HEK293T (cell line): ENCODE measurements at places on chromosomes 2 and 18.
A peak's percentile ranks its signal among the peaks of the same experiment; 100 is the strongest.

- no peak for DNase-seq
These were observed at the start of gene CFAP65 for GRCh38 chr2:219041252-219041651. Gene CFAP65, minus strand, starts transcription at chr2:219041516. Its CDS starts 2,468 bp downstream, at chr2:219039048.

- no peak for DNase-seq
These were observed 179.6 kb downstream of the DSC3 start for GRCh38 chr18:30862900-30863299.

DNA sequence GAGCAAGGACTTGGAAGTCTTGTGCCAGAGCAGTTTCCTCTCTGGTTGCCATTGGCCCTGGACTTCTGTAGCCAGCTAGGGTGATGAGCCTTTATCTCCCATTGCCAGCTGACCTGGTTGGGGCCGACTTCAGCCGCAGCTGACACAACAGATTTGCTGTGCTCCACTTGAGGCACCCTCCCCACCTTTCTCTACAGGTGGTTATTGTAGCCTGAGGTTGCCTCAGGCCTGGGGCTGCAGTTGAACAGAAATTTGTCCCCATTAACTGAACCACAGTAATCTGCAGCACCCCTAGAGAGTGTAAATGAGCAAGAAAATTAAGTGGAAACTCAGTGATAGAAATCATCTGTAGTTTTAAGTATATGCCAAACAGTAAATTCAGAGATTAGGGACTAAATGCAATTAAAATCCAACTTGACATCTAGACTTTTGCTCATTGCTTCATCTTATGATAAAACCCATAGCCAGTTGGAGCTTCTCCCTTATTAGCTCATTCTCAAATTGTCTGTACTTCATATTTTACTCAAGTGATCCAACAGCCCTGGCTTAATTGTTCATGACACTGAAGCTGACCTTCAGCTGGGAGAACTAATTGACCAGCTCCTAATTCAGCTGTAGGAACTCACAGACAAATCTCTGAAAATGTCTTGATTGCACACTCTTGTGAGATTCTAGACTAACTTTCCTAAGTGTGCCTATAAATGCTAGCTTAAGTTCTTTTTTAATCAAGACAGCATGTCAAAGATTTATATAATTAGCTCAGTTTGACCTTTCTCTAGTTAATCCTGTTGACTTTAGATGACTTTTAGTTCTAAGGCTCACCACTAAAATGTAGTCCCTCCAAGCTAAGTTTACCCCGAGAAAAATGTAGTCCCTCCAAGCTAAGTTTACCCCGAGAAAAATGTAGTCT is 48.9 kb downstream of the COPS8 start:
- DNase-seq, result no peak

- DNase-seq, result no peak
These were observed 84.9 kb downstream of the CMPK2 start for GRCh38 chr2:6780765-6781274.

DNA sequence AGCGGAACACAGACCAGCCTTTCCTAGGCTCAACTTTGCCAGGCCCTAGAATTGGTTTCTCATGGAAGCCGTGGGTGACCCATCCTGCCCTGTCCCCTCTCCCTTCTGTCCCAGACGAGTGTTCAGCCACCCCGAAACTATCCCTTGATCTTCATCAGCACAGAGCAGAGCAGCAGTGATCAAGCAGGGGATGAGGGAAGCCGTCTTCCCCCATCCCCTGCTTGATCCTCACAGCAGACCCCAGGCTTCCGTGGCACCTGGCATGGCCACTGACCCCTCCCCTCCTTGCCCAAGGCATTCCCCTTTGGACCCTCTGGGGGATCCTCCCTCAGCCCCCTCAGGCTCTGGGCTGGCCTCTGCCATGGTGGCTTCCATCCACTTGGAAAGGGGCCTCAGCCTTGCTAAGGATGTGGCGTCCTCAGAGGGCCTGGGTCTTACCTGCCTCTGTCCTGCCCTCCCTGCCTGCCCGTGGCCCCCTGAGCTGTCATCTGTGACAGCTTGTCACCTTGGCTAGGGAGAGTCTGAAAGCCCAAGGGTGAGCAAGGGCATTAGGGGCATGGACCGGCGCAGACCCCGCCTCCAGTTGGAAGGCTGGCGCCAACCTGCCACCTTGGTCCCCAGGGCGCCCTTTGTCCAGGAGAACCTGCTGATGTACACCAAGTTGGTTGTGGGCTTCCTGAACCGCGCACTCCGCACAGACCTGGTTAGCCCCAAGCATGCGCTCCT is 10.4 kb upstream of the CCDC74A start:
- DNase-seq, result no peak

DNA sequence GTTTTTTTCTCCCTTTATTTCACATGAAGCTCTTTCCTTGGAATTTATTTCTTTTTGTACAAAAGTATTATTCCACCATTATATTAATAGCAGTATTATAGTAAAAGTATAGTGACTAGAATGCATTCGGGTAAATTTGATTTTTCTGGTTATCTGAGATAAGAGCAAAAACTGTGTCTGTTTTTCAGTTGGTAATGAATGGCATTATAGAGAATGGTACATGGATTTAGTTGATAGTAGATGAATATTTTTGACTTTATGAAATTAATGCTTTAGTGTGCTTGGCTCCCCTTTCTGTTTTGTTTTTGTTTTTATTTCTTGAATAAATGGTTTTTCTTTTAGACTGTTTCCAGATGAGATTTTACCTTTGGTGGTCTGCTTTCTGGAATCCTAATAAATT is 71.8 kb downstream of the MTA3 start:
- DNase-seq, result no peak

GRCh38 chr18:38961880-38962279 is 1396.3 kb upstream of the CELF4 start:
- no peak for DNase-seq

- no peak for DNase-seq
These were observed 303.8 kb upstream of the UBE2E3 start for GRCh38 chr2:180676520-180677025.

GRCh38 chr2:101379091-101379490 is 8.2 kb downstream of the CREG2 start:
- no peak for DNase-seq

DNA sequence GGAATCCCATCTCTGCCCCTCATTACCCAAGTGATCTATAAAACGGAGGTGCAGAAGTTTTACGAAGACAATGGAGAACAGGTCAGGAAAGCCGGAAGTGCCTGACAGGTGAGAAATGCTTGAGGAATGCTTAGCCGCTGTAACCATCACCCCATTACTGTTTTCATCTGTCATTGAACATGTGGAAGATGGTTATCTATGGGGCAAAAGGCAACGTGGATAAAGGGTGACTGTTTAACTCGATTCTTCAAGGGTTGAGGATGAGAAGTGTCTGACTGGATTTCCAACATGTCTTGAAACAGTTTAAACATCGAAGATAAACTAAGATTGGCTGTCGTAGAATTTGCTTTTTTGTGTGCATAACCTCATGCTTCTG is 17.3 kb downstream of the HK2 start:
- DNase-seq, result no peak

DNA sequence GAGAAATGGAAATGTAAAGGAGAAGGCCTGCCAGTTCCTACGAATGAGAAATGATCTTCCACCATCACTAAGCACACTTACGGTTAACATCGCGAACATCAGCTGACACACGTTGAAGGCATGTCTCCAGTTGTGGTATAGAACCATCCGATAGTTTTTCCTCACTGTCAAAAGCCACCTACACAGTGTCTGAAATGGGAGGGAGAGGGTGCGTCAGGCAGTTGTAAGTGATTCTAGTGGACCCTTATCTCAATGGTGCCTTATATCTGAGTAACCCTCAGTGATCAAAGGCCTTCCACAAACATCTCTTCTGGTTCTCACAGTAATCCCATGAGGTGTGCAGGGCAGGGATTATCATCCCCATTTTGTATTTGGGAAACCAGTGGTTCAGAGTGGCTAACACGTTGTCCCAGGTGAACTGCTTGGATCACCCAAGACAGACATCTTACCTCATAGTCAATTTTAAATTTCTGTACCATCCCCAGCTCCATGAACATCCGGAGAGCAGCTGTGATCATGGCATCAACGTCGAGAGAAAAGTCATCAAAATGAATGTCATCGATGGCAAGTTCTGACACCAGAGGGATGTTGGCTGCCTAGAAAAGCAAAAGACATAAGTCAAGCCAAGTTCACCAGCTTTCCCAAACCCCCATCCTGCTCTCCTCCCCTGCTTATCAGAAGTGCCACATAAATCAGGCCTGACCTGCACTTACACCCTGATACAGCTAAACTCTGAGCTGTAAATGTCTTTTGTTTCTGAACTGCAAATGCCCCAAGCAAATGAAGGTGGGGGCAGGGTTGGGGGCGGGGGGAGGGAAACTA is 335.2 kb downstream of the AGPS start:
- peak; percentile 29 for DNase-seq

DNA sequence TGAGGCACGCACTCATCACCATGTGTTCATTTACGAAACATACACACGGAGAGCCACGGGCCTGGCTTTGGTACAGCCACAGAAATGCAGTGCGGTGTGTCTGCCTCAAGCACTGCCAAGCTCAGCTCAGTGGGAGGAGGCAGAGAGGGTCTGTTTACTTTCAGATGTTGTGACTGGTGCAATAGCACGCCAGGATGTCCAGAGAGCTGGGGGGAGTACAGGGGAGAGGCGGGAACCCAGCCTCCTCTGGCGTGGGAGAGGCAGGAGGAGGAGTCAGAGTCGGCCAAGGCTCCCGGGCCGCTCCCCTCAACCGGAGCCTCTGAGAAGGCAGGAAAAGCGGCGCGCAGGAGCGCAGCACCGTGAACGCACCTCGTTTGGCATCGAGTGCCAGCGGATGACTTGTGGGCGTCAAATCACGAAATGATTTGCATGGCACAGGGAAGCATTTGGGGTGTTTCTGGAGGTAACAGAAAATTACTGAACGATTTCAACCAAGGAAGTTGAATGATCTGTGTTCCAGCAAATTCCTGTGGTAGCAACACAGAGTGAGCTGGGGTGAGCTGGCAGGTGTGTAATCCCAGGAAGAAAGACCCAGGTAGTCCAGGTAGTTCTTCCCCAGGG is 143.0 kb downstream of the ZNF516 start:
- DNase-seq, result peak; percentile 57

- no peak for DNase-seq
These were observed 150.3 kb upstream of the ST6GAL2 start for GRCh38 chr2:107036293-107036692.
